ENCODE measurements at places on chromosomes 7 and 10.

DNA sequence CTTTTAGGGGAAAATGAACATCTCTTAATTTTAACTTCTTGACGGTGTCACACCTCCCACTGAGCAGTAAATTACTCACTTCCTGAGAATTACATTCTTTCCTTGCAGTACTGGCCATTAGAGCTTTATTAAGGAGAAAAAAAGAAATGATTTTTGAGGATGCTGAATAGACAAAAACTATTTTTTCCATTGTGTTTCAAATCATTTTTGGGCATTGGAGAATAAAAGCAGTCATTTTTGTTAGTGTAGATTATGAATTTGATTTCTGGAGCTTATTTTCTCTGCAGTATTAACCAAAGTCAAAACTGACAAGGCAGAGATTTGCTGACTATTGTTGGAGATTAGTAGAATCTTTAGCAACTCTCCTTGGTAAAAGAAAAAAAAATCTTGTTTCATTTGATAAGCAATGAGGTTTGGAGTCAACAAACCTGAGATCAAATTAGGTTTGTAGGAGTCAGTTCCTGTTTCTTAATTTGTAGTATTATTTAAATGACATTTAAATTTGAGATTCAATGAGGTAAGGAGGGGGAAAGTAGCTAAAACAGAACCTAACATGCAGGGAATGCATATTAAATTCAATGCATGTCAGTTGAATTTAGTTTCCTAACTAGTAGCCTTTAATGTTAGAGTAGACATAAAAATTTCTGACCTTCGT lies 70.6 kb downstream of the AP3M1 start:
- no peak for DNase-seq

DNA sequence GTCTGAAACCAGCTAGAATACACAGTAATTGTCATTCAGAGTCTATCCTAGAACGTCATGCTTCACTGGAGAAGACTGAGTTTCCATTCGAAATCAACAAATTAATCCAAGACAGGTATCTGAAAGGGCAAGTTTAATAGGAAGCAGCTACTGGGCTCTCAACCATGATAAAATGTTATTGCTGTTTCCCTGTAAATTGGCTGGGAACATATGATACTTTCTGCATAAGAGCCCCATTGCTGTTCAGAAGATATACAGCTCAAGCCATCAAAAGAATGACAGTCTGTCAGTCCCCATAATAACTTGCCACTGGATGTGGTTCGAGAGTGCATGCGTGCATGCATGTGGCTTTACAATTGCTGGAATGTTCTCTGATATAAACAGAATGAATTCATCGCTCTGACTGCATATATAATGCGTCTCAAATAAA lies 129.0 kb downstream of the HIBADH start:
- DNase-seq = no peak

DNA sequence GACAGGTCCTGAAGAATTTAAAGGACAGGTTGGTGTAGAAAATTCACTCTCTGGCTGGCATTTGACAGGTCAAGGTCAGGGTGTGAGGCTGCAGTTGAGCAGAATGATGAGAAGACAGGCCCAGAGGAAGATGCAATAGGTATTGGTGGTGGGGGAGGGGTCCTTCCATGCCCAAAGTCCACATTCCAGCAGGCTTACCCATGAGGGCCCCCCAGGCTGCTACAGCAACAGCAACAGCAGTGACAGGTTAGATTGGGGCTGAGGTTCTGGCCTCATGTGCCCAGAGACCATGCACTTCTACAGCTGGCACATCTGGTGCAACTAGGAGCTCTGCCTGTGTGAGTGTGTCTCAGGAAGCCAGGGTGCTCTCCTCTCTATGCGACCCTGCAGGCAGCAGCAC lies 223.5 kb upstream of the GHITM start:
- no peak for DNase-seq

GRCh38 chr7:87475359-87476178 lies at the start of gene ABCB4:
TSS of gene ABCB4 (minus strand) at chr7:87475680. CDS start at chr7:87475465, 215 bp downstream.
- peak; percentile 44 for DNase-seq

DNA sequence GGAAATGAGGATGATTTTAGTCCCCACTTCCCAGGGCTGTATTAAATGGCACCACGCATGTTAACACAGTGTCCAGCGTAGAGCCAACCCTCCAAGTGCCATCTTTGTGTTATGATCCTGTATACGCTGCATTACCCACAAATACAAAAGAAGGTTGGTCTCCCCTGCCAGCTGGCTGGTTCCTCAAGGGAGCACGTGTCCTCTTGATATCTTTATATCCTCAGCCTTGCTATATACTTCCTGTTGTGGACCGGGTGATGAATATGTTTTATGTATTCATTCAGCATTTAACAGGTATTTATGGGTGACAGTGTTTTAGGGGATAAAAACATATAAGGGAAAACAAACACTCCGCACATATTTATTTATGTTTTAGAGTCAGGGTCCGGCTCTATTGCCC lies 23.2 kb upstream of the PRRT4 start:
- DNase-seq = peak; percentile 71

GRCh38 chr7:5170251-5170650 lies 19.8 kb upstream of the WIPI2 start:
- DNase-seq = no peak

DNA sequence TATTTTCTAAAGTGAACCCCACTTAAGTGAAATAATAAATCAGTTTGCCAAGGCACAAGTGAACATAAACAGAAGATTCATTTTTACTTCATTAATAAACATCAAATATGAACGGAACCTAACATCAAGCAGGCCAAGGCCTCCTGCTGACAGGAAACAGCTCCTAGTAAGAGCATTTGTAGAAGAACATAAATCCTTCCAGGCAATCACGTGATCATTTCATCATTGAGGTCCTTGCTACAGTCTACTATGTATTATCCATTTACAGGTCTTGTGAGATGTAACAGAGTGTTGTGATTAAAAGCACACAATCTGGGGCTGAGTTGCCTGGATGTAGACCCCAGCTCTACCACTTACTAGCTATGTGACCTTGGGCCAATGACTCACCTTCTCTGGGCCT lies 70.6 kb downstream of the CALD1 start:
- no peak for DNase-seq

DNA sequence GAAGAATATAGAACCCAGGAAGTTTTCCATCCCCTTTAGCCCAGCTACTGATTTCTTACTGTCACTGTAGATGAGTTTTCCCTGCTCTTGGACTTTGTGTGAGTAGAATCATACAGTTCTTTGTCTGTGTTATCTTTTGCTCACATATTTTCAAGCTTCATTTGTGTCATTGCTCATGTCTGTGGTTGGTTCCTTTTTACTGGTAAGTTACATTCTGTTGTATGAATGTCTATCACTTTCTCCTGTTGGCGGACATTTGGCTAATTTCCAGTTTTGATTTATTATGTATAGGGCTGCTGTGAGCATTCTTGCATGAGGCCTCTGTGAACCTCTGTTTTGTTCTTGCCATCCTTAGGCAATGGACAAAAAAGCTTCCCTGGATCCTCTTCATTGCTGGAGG lies 5.3 kb downstream of the GLRX3 start:
- DNase-seq = peak; percentile 91

DNA sequence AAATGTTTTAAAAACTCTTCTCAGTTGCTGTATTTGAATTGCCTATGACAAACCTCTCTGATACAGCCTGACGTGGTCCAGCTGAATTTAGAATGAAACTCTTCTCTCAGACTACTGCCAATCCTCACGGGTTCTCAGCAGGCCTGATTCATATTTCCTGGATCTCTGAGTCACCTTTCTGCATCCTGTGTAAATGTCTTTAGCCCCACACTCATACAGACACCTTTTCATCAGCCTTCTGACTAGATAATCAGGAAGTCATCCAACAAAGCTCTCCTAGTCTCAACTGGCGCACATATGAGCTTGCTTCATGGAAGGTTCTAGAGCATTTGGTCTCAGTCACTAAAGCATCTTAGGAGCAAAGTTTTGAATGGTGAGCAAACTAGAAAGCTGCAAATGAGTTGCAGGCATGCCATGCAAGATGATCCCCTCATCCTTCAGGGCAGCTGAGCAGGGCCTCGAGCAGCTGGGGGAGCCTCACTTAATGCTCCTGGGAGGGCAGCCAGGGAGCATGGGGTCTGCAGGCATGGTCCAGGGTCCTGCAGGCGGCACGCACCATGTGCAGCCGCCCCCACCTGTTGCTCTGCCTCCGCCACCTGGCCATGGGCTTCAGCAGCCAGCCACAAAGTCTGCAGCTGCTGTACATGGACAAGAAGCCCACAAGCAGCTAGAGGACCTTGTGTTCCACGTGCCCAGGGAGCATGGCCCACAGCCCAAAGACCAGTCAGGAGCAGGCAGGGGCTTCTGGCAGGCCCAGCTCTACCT lies 182.8 kb downstream of the ARHGAP12 start:
- no peak for DNase-seq

DNA sequence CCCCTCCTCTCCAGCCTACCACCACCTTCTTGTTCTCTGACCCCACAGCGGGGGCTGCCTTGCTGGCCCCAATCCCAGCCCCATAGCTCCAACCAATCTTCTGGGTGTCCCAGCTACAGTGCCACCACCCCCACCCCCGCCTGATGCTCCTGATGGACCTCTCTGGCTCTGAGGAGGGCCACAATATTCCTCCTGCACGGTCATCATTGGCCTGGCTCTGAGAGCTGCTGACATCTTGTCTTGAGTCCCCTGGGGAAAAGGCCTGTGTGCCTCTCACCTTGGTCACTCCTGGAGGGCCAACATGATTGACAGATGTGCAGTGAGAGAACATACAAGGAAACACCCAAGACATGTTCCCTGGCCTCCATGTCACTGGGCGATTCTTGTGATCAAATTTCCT lies 7.6 kb downstream of the GDF2 start:
- no peak for DNase-seq

GRCh38 chr10:126598009-126598408 lies 72.5 kb downstream of the C10orf90 start:
- DNase-seq = peak; percentile 73

DNA sequence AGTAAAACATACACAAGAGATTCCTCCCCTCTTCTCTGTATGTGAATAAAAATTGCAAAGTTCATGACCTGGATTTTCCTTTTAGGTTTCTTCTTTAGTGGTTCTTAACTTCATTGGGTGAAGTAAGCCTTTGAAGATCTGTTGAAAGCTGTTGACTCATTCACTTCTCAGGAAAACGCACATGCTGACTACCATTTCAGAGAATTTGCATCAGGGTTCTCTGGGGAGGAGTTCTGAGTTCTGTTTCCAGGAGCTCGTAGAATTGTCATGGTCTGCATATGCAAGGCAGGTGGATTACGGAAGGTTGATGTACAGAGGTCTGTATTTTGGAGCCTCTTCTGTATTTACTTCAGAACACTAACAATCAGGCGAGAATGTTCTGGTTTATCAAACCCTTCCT lies 962 bp upstream of the SLC26A4 start:
- DNase-seq = no peak

DNA sequence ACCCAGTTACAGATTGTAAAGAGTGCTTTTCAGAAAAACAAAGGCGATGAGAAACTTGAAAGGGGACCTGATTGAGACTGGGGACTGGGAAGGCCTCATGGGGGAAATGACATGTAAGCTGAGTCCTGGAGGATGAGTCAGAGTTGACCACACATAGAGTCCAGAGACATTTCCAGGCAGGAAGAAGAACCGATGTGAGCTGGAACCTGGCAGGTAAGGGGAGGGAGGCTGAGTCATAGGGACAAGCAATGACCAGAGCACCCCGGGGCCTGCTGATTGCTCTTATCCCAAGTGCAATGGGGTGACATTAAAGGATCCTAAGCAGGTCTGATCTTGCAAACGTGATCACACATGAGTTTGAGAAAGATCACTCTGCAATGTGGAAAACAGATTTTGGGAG lies 11.7 kb downstream of the TLL2 start:
- no peak for DNase-seq

GRCh38 chr10:22552888-22553378 lies 161.4 kb downstream of the PIP4K2A start:
- DNase-seq = no peak

GRCh38 chr7:97008275-97008917 lies 3.0 kb downstream of the DLX6 start:
- DNase-seq = no peak

GRCh38 chr7:157572622-157573021 lies 235.8 kb downstream of the DNAJB6 start:
- no peak for DNase-seq

Data from hematopoietic multipotent progenitor cell treated with erythropoietin and hydrocortisone succinate and interleukin-3 and kit ligand, for 4 days (in vitro differentiated cells).